ENCODE measurements at places on chromosomes 1 and 21.

DNA sequence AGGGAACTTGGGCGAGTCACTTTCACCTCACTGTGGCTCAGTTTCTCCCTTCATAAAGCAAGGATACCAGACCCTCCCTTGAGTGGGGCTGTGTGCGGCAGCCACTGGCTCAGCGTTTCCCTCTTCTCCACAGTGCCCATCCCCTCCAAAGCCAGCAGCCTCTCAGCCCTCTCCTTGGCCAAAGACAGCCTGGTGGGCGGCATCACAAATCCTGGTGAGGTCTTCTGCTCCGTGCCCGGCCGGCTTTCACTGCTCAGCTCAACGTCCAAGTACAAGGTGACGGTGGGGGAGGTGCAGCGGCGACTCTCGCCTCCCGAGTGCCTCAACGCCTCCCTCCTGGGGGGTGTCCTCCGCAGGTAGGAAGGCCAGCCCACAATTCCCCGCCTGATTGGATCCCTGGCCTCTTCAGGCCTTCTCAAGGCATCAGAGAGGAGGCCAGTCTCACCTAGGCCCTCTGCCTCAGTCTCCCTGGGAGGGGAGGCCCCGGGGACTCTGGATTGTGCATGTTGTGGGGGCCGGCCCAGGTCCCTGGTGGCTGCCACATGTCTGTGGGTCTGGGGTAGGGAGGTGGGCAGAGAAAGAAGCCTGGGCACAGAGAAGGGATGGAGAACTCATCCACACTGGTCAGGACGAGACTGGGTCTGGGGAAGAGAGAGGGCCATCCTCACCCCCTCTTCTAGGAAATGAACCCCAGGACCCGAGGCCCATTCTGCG lies 15.2 kb downstream of the TFAP2E start:
- no peak for DNase-seq

- DNase-seq: no peak
Observed at GRCh38 chr1:244431166-244431565, 20.5 kb downstream of the ADSS2 start.

- no peak for DNase-seq
Observed at GRCh38 chr1:168394858-168395257, 114.2 kb downstream of the TBX19 start.

- no peak for DNase-seq
Observed at GRCh38 chr1:6384135-6384534, 9.4 kb downstream of the ACOT7 start.

DNA sequence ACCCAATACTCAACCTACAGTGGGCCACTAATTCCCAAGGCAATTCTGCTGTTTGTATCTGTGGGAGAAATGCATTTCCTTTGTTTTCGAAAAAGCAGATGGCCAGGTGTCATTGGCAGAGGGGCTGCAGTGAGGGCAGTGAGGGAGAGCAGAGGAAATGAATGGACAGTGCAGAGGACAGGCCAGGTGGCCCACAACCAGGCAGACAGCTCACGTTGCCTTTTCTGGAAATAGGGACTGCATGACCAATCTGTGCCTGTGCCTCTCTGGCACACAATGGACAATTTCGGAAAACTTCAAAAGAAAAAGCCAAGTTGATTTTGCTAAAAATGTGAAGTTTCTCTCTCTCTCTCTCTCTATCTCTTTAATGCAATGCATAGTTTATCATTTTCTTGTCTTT lies 52.6 kb upstream of the ETS2 start:
- no peak for DNase-seq

- DNase-seq: no peak
Observed at GRCh38 chr1:37153116-37154100, 119.1 kb upstream of the GRIK3 start.

GRCh38 chr1:107138166-107138565 lies 2.7 kb upstream of the NTNG1 start:
- DNase-seq: no peak

- DNase-seq: no peak
Observed at GRCh38 chr1:169999761-170000160, 74.7 kb downstream of the KIFAP3 start.

DNA sequence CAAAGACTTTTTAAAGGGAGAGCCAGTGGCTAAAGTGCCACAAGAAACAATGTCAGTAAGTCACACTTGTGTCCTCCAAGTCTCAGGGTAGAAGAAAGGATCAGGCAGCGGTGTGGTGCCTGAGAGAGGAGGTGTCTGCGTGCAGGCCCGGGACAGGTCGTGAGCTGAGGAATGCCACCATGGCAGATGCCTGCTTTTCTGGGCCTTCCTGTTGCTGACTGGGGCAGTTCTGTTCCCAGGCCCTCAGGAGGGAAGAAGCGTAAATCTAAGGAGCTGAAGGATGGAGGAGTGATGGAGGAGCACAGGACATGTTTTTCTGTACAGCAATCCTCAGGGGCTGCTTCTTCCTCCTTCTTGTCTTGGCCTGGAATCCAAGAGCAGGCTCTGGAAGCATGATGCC lies 165.8 kb downstream of the ZBTB18 start:
- no peak for DNase-seq

- no peak for DNase-seq
Observed at GRCh38 chr1:11422686-11423085, 56.3 kb upstream of the DISP3 start.

DNA sequence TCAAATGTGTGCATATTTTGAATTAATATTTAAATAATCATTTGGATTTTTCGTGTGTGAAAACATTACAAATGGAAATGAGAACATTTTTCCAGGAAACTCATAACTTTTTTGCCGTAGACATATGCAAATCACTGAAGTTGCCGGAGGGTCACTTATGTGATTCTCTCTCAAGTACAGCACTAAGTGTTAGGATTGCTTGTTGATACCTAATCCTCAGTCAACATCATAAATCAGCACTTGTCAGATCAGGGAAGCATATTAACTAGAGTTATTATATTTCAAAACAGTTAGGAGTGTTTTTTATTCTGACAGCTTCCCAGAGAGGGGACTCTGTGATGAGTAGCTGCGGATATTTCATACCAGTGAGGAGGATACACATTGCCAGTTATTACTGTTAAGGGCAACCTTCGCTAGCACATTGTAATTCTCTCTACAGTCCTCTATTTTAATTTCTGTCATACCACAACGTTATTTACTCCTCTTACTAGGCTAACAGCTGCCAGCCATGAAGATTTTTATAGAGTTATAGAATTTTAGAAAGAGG lies 41.5 kb downstream of the NCAM2 start:
- no peak for DNase-seq

DNA sequence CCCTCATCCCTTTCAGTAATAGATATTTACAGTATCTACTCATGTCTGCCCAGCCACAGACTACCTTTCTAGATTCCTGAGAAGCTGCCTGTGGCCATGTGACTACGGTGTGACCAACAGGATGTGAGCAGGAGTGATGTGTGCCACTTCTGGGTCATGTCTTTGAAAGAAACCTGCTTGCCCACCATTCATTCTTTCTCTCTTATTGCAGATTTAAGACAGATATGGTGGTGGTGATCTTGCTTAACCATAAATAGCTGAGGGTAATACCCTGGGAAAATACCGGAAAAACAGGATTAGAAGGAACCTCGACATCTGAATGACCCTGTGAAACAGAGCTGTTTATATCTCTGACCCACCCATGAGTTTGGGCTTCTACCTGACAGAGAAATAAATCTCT lies 41.6 kb upstream of the GUCA2A start:
- peak; percentile 60 for DNase-seq

DNA sequence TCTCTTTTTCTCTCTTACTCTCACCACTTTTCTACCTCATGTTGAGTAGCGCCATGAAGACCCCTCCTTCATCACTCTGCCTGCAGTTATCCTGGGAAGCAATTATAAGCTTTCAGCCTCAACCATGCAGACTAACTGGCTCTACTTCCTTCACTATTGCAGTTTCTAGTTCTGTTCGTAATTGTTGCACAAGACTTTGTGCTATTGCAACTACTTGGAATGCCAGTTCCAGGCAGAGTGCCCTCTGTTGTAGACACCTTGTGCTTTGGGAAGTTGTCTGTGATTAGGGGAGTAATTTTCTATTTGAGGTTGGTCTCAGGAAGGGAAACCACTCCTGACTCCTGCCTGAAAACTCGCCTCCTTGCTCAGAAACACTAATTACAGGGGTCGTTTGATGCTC lies 19.4 kb downstream of the PGM1 start:
- DNase-seq: no peak

- no peak for DNase-seq
Observed at GRCh38 chr1:205466595-205467220, 10.9 kb upstream of the BLACAT1 start.

- DNase-seq: no peak
Observed at GRCh38 chr1:63887809-63888208, 114.0 kb downstream of the ROR1 start.

- no peak for DNase-seq
Observed at GRCh38 chr1:223556414-223557129, 108.9 kb downstream of the CAPN8 start.

- DNase-seq: no peak
Observed at GRCh38 chr21:42964546-42965210, 9.7 kb upstream of the PKNOX1 start.

DNA sequence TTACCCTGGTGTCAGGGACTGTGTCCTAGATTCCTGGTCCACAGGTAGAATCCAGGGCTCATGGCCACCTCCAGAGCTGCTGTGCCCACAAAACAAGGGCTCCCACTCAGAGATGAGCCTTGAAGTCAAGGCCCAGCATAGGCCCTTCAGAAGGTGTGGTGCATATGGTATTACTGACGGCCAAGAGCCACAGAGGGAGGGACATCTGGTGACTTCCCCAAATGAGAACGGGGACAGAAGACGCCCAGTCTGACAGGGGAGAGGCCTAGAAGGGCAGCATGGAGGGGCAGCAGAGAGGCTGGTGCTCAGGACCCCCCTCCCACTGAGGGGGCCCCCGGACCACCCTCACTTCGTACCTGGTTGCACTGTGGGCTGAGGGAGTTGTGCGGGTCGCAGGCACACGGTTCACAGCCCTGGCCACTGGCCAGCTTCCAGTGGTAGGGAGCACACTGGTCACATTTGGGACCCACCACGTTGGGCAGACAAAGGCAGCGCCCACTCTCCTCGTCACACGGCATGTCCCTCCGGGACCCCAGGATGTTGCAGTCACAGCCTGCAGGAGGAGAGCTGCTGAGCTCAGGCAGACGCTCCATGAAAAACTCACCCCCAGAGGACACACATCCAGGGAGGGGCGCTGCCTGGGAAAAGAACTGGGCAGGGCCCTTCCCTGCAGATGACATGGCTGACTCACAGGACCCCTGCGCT lies 25.0 kb downstream of the LAMB3 start:
- DNase-seq: no peak

- DNase-seq: no peak
Observed at GRCh38 chr1:108503062-108503733, 53.1 kb downstream of the NBPF6 start.
